ENCODE measurements at places on chromosomes 1 and 21.

GRCh38 chr1:66313429-66313828, 220.5 kb upstream of the SGIP1 start:
- no peak for DNase-seq

- DNase-seq: no peak
Measured at GRCh38 chr1:100799954-100800612, 80.5 kb downstream of the VCAM1 start.

- no peak for DNase-seq
Measured at GRCh38 chr21:41589131-41589530, 81.2 kb upstream of the TMPRSS2 start.

DNA sequence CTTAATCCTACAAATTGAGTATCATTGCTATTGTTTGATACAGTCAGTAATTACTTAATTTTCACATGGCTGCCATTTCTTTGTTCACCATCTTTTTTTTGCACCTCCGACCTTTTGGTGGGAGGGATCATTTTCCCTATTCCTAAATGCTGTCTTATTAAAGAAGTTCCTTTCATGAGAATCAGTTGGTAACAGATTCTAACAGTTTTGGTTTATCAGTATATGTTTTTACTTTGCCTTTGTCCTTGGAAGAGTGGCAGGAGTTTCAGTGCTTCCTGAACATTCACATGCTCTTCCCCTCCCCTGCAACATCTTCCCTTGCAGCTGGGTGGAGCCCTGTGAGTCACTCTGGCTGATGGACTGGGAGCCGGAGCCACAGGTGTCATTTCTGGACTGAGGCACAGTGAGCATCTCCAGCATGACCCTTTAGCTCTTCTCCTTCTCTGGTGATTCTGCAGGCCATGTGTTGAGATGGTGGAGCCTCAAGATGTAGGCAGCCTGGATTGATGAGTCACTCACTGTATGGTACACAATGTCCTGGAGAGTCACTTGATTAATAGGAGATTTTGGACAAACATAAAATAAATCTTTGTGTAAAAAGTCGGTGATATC, 217.7 kb downstream of the URB2 start:
- no peak for DNase-seq

Measured in CD4-positive, alpha-beta T cell treated with Interleukin-4 for 4 hours (primary cell).